ENCODE measurements at places on chromosomes 6 and 20. TPM values are rescaled to one million over a fixed set of nuclear protein-coding genes. Genes with fewer than 3 reads are reported as not detected.
A peak's percentile ranks its signal among the peaks of the same experiment; 100 is the strongest.

DNA sequence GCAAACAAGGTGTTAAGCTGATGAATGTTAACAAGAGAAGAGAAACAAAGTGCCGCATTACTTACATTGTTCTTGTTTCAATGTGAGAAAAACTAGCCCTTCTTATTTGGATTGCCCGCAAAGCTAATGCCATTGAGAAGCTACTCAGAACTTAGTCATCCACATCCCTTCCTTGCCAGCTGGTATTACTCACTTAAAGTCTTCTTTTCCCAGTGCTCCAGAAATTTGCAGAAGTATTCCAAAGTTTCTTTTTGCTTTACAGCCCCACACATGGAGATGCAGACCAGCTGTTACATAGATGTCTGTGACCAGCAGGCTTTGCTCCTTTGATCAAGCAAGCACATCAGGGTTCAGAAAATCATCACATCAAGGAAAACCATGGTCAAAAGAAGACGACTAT is 529.0 kb downstream of the TBC1D32 start:
- H3K27ac ChIP-seq, result no peak overlapping the region
- no peak overlapping the region for H3K4me3 ChIP-seq
- H3K36me3 ChIP-seq, result no peaks in the 10 kb centered on the region

DNA sequence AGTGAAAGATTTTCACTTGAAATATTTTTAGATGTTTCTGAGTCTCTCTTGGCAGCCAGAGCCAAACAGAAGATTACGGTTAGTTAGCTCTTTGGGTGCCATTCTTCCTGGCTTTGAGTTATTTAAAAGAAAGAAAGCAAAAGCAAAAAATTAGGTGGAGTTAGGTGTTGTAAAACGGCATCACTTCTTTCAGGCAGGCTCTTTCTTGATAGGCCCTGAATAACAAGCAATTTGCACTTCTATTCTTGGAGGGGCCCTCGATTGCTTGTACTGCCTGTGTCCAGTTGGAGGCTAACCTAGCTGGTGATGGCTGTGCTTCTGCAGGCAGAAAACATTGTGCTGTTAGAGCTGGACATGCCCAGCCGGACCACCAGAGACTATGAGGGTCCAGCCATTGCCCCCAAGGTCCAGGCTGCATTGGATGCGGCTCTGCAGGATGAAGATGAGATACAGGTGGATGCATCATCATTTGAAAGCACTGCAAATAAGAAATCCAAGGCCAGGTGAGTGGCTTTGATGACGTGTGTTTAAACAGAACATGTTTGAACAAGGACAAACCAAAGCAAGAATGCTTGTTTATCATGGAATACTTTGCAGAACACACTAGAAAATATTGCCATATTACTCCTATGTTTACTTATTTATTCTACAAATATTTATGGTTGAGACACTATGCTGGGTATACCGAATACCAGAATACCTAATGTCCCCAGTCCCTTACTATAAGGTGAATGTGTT is 28.1 kb upstream of the ASXL1 start:
- no peak overlapping the region for H3K27ac ChIP-seq
- no peaks in the 10 kb centered on the region for H3K27me3 ChIP-seq
- no peak overlapping the region for H3K4me3 ChIP-seq
- DNase-seq, result no peak
- no peaks in the 10 kb centered on the region for H3K36me3 ChIP-seq
- H3K4me1 ChIP-seq, result no peaks in the 10 kb centered on the region

DNA sequence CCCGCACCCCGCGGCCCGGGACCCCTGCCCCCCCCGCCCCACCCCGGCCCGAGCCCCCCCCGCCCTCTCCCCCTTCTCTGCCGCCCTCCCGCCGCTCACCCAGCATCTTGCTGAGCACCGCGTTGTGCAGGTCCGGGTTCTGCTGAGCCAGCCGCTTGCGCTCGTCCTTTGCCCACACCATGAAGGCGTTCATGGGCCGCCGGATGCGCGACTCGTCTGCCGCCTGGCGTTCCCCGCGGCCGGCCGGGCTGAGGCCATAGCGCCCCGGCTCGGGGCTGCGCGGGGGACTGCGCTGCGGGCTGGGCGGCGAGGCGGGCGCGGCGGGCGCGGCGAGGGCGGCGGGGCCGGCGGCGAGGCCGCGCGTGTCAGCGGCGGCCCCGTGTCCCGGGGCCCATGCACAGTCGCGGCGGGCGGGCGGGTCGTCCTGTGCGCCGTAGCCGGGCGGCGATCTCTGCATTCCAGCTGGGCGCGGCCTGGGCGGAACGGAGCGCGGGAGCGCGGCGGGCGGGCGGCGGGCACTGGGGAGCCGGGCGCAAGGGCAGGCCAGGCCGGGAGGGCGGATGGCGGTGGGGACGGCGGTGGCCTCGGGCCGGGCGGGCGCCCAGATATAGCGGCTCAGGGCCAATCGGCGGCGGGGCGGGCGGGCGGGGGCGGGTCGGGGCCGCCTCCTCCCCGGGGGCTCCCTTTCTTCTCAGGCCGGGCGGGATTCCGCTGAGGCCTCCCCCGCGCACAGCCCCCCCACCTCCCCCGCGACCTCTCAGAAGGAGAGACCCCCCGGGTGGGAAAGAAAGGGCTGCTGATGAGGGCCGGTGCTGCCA is at the start of gene SOX18:
Gene SOX18, minus strand, starts transcription at position 580 of the 818 bp plus-strand sequence. Its CDS starts 123 bp downstream, at position 457.
- H3K4me3 ChIP-seq, result peak within 1 kb of the TSS; percentile 40
- no peak within 1 kb of the TSS for H3K27ac ChIP-seq
- no peaks in the 10 kb centered on the region for H3K36me3 ChIP-seq
- H3K27me3 ChIP-seq, result no peaks in the 10 kb centered on the region

- DNase-seq, result no peak
- peaks cover 6% of the 10 kb centered on the region for H3K4me1 ChIP-seq
- H3K36me3 ChIP-seq, result no peaks in the 10 kb centered on the region
- no peak overlapping the region for H3K27ac ChIP-seq
These were observed 4.5 kb downstream of the LY6G5C start for GRCh38 chr6:31676322-31676903.

DNA sequence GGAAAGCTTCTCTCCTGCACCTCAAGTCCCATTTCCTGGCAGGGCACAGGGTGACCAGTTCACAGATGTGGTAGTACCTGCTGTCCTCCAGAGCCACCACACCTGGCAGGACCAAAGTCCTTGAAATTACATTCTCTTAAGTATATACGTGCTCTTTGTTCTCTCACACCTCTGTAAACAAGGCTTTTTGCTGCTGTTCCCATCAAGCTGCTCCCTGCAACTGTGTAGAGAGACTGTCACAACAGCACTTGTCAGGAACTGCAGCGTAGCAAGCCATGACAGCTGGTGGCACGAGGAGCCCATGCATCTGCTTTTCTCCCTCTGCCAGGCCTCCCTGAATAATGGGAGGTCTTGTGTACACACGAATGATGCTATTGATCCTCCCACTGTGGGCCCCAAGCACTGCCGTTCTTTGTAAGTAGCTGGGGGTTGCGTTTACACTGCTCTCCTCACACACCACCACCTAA is 431.8 kb downstream of the CD83 start:
- H3K27me3 ChIP-seq, result no peaks in the 10 kb centered on the region
- no peaks in the 10 kb centered on the region for H3K36me3 ChIP-seq
- no peak overlapping the region for H3K27ac ChIP-seq

GRCh38 chr20:19120569-19120968 is 91.9 kb upstream of the SLC24A3 start:
- no peak overlapping the region for H3K27ac ChIP-seq
- no peaks in the 10 kb centered on the region for H3K36me3 ChIP-seq
- no peak overlapping the region for H3K4me3 ChIP-seq

- H3K4me3 ChIP-seq, result no peak overlapping the region
- DNase-seq, result no peak
- H3K27ac ChIP-seq, result no peak overlapping the region
- H3K36me3 ChIP-seq, result no peaks in the 10 kb centered on the region
- H3K27me3 ChIP-seq, result no peaks in the 10 kb centered on the region
These were observed 16.3 kb upstream of the REV3L start for GRCh38 chr6:111499269-111499793.

The SPATS1 gene
- polyA plus RNA-seq, result 51.7 TPM

The RAMACL gene
- not detected for polyA plus RNA-seq

The F13A1 gene
- polyA plus RNA-seq, result 53.0 TPM
